Neural crest cell (in vitro differentiated cells): ENCODE measurements at places on chromosomes 7 and 10.

DNA sequence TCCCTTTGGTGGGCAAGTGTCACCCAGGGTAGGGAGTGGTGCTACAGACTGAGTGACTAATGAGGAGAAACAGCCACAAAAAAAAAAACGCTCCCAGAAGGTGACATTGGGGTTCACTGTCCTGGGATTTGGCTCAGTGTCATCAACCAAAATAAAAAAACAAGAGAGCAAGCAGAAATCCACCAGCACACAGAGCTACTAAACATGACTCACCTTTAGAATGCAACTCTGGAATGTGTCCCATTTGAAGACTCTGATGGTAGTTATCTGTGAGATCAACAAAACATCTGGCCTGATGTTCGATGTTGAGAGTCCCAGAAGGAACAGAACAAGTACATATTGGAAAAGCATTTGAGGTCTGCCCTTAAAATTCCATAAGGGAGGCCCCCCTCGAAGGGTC, 200.3 kb upstream of the LYZL2 start:
- no peak for DNase-seq

GRCh38 chr7:39683216-39683845, 60.0 kb downstream of the RALA start:
- DNase-seq = no peak

DNA sequence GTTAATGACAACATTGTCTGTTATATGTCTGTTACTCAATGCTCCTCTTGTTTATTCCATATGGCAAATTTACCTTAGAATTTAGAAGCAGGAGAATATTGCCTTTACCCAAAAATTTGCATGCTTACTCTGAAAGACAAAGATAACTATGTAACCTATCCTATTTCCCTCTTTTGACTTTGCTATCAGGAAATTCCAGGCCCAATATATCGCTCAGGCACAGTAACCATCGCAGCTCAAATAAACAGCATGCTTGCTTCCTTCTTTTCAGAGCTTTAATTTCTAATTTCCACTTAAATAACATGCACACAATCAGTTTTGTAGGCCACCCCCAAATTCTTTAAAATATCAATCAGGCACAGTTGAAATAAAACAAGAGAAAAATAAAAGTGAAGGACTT, 57.8 kb downstream of the EBLN1 start:
- DNase-seq = no peak

- peak; percentile 52 for DNase-seq
Measured at GRCh38 chr10:126905776-126906703, 812 bp downstream of the DOCK1 start.

DNA sequence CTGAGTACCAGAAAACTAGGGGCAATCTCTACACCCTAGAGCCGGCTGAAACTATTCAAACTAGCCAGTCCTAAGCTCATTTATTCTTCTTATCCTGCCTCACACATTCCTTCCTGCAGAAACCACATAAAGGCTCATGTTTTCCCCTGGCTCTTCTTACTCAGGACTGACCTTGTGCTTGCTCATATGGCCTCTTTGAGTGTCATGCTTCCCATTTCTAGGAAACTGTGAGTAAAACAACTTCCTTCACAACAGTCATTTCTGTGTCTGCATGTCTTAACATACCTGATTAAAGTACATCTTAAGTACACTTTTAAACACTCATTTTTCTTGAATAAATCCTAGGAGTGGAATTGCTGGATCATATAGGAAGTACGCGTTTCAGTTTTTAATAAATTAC, 52.3 kb upstream of the KIAA1217 start:
- no peak for DNase-seq

DNA sequence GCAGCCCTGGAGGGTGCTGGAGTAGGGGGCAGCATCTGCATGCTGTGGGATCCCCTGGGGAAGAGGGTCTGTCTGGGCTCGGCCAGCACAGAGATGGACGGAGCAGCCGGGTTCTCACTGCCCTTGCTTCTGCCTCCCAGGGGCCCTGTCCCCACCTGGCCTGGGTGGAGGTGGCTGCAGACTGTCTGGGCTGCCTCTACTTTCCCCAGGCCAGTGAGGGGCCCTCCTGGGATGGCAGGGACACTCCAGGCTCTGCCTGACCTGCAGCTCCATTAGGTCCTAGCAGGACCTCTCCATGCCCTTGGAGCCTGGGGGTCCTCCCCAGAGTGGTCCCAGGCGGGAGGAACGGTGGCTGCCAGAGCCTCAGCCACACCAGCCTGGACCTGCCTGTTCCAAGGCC, 63.7 kb downstream of the PWWP2B start:
- no peak for DNase-seq

DNA sequence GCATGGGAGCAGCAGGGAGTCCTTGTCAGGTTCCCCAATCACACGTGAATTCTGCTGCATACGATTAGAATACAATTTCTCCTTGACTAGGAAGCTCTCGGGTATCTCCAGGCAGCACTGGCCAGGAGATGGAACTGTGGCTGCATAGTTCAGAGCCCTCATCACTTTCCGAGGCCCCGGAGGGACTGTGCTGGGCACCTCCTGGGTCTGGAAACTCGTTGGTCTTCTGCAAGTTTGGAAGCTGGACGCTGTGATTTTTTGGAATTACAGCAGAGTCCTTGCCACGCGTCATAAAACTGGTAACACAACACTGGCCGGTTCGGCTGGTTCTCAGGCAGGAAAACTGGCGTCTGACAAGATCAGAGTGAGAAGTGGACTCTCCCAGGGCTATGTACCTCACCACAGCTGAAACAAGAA, 216.1 kb downstream of the CCDC3 start:
- no peak for DNase-seq

DNA sequence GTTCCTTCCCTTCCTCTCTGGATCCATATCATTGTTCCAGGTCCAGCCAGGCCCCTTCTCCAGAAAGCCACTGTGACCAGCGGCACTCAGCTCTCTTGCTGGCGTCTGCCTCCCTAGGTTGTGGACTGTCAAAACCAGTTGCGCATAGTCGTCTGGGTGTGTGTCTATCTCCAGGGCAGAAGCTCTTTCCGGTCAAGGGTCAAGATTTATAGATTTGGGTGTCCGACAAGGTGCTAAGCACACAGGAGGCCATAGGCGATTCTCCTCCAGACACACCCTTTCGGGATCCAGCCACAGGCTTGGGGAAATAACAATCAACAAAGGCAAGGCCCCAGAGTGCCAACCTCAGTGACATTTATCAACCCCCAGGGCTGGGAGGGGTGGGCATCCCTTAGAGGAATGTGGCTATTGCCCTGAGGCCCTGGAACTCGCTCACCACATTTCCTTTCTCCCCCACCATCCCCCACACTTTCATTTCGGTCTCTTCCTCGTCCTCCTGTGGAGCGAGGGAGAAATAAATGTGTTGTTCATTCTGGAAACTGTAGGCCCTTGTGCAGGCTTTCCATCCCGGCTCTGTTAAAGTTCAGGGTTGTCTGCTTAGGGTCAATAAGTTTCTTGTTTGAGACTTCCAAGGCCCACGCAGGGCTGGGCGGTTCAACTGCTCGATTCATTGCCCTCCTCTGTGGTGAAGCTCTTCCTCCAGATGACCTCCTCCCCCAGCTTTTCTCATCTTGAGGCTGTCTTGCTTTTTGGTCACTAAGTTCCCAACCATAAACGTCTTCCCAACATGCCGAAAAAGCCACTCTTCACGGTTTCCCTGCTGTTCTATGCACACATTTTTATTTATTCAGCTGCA, 57.9 kb downstream of the AFAP1L2 start:
- DNase-seq = peak; percentile 51

DNA sequence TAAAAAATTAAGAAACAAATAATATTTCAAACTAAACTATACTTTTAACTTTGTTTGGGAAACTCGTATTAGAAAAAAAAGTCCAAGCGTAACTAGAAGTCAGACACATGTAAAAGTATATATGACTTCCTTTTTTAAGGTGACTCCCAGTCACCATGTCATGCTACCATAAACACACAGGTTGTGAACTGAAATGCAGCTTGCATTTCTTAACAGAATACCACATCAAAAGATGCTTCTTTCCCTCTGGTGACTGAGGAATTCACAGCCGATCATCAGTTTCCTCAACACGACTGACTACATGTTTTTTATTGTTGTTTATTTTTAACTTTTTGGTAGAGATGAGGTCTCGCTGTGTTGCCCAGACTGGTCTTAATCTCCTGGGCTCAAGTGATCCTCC, 445.0 kb downstream of the PARD3 start:
- no peak for DNase-seq

- DNase-seq = no peak
Measured at GRCh38 chr10:59741048-59741447, 12.2 kb downstream of the MRLN start.

DNA sequence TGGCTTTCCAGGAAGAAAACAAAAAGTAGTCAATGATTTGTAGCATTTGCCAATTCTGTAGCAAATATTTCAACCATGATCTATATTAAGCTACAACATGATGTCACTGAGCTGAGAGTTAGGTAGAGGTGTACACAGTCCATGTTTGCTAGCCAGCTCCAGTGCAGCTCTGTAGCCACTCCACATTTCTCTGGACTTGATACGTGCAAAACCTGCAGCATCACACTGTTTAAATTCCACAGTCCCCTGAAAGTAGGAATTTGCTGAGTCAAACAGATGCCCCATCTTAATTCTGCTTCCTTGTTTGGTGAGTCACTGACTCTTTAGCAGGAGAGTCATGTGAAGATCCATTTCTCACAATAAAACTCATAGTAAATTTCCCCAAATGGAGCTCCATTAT, 89.8 kb upstream of the LRRTM3 start:
- DNase-seq = no peak

GRCh38 chr7:53326634-53327033, 291.2 kb downstream of the POM121L12 start:
- no peak for DNase-seq
